ENCODE measurements at places on chromosomes 11 and 22. TPM values are rescaled to one million over a fixed set of nuclear protein-coding genes. Genes with fewer than 3 reads are reported as not detected.

DNA sequence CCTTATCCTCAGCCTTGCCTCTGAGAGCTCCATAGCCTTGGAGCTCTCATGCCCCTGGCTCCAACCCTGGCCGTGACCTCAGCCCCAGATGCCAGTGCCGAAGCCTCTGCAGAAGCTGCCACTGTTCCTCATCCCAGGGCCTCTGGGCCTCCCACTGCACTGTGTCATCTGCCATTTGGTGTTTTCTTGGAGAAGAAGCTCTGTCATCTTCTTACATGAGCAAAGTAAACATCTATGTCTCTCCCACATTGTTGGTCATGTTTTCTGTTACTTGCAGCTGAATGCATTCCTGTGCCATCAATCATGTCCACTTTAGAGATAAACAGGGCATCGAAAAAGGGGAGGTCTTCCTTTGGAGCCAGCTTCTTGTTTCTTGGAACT is 45.0 kb upstream of the FTH1 start:
- no peaks in the 10 kb centered on the region for H3K27me3 ChIP-seq
- no peak overlapping the region for H3K4me3 ChIP-seq
- peaks cover 62% of the 10 kb centered on the region for H3K4me1 ChIP-seq
- no peaks in the 10 kb centered on the region for H3K36me3 ChIP-seq

DNA sequence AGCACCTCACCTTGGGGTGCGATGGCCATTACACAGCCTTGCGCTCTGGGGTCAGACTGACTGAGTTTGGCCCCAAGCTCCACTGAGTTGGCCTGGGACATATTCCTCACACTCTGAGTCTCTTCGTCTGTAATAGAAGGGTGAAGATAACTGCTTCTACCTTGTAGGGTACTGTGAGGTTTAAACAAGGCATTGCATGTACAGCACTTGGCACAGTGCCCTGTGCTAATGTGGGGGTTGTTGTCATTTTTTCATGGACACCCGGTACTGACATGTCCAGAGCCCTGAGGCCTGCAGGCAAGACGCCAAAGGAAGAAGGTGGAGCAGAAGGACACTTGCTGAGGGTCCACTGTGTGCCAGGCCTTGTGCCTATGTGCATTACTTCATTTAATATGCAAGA is 50.7 kb downstream of the OTOG start:
- no peak for DNase-seq
- H3K4me3 ChIP-seq = no peak overlapping the region
- H3K27me3 ChIP-seq = 0 out of 2 replicates have a peak, but pooled peaks cover 4% of the 10 kb centered on the region
- no peaks in the 10 kb centered on the region for H3K4me1 ChIP-seq
- H3K27ac ChIP-seq = no peak overlapping the region

OR4C11 gene
- total RNA-seq = not detected

DNA sequence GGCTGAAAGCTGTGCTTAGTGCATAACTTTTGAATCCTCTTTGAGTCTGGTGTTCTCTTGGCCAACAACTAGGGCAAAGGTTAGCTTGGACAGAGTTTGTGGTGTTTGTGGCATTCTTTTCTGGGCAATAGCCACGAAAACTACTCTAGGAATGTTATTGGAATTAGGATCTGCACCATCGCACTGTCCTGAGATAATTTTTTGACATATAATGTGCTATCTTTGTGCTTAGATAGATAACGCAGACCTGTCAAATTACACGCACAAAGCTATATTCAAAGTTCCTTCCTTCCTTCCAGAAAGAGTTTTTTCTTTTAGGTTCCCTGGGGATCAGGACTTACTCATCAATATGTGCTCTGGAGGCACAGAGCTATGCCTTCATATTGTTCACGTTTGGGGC is 166.8 kb upstream of the MTMR2 start:
- H3K4me3 ChIP-seq = no peak overlapping the region
- peaks cover 22% of the 10 kb centered on the region for H3K4me1 ChIP-seq
- DNase-seq = no peak
- H3K36me3 ChIP-seq = peaks cover 3% of the 10 kb centered on the region

GRCh38 chr22:20240447-20240764 is 27.7 kb downstream of the RTN4R start:
- DNase-seq = no peak
- peaks cover 5% of the 10 kb centered on the region for H3K4me1 ChIP-seq
- peaks cover 4% of the 10 kb centered on the region for H3K27me3 ChIP-seq
- no peaks in the 10 kb centered on the region for H3K36me3 ChIP-seq
- H3K4me3 ChIP-seq = no peak overlapping the region

MUS81 gene
- total RNA-seq = 121 TPM

DNA sequence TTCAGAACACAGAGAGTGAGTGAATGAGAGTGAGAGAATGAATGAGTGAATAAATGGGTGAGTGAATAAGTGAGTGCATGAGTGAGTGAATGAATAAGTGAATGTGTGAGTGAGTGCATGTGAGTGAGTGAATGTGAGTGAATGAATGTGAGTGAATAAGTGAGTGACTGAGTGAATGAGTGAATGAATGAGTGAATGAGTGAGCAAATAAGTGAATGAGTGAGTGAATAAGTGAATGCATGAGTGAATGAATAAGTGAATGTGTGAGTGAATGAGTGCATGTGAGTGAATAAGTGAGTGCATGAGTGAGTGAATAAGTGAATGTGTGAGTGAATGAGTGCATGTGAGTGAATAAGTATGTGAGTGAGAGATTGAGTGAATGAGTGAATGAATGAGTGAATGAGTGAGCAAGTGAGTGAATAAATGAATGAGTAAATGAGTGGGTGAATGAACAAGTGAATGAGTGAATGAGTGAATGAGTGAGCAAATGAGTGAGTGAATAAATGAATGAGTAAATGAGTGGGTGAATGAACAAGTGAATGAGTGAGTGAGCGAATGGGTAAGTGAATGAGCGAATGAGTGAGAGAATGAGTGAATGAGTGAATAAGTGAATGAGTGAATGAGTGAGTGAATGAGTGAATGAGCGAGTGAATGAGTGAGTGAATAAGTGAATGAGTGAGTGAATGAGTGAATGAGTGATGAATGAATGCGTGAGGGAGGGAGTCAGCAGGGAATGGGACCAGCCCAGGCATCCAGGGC is 21.3 kb upstream of the MUC5B start:
- H3K27me3 ChIP-seq = no peaks in the 10 kb centered on the region
- no peak overlapping the region for H3K4me3 ChIP-seq
- no peak for DNase-seq

Data from SJSA1 (cell line).